Spleen (tissue), 13 donors: ENCODE measurements at places on chromosomes 6 and 20. TPM values are rescaled to one million over a fixed set of nuclear protein-coding genes. Genes with fewer than 3 reads are reported as not detected.

KIF16B gene
- polyA plus RNA-seq: 3.0 TPM

BPIFA1 gene
- polyA plus RNA-seq: not detected

GABRR1 gene
- polyA plus RNA-seq: not detected

HLA-DQA1 gene
- 420 TPM for polyA plus RNA-seq

- no peak for DNase-seq
Measured at GRCh38 chr20:6838181-6838826, 70.8 kb downstream of the BMP2 start.

DNA sequence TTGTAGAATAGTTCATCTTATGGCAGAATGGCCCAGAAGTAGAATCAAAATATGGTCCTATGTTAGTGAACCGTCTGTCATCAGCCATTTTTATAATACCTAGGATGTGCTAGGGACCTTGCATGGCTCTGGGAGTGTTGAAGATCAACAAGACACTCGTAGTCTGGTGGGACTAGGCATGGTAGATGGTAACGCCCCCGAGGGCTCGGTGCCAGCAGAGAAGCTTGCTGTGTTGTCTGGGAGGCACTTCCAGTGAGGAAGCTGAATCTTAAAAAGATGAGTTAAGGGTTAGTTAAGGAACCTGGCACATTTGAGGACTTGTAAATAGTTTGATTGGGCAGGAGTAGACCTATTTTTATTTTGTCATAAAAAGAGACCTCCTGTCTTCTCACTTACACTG, 82.4 kb downstream of the MAP3K4 start:
- no peak for DNase-seq

DNA sequence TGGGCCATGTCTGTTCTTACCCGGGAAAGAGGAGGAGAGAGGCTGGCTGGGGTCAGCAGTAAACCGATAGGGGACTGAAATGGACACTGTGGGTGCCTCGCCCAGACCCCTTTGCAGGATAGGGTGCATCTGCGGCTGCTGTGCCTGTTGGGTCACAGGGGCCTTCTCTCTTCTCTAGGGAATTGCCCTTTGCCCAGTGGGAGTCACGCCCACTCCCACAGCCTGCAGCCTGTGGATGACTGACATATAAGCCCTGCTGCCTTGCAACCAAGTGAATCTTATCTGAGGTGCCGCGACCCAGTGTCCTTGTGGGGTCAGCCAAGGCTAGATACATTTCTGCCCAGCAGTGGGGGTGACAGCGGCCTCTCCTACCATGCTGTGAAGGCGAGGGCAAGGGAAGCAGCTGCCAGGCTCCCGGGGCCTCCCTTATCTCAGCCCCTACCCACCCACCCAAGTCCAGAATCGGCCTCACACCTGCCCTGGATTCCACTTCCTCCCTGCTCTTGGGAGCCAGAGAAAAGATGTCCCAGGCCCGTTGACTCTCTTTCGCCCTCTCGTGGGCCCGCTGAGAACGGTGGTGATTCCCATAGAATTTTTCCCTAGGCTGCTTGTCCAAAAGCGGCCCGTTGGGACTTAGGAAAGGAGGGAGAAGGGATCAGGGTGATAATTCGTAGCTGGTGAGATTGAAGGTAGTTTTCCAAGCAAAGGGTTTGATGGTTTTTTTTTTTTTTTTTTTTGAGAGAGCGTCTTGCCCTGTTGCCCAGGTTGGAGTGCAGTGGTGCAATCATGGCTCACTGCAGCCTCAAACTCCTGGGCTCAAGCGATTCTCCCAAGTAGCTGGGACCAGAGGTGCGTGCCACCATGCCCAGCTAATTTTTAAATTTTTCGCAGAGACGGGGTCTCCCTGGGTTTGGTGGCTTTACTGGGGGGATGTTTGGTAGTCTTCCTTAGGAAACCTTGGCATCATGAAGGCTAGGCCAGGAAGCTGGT, 76.4 kb upstream of the RNF24 start:
- peak; percentile 83 for DNase-seq

GRCh38 chr20:35467339-35468224, 12.2 kb downstream of the CEP250 start:
- DNase-seq: no peak

DNA sequence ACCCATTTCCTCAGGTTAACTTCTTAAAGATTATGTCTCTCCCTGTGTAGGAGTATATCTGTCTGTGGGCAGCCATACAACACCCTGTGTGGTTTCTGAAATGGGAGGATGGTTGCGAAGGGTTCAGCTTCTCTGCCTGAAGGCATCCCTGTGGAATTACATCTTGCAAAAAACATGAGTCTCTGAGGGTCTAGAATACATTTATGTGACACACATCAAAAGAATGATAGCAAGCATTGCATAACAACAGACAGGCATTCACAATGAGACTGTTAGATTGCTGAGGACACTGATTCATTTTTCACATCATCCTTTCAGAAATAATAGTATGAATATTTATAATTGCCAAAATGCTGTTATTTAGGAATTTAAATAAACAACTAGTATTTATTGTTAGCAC, 670.9 kb downstream of the HTR1B start:
- no peak for DNase-seq

DNA sequence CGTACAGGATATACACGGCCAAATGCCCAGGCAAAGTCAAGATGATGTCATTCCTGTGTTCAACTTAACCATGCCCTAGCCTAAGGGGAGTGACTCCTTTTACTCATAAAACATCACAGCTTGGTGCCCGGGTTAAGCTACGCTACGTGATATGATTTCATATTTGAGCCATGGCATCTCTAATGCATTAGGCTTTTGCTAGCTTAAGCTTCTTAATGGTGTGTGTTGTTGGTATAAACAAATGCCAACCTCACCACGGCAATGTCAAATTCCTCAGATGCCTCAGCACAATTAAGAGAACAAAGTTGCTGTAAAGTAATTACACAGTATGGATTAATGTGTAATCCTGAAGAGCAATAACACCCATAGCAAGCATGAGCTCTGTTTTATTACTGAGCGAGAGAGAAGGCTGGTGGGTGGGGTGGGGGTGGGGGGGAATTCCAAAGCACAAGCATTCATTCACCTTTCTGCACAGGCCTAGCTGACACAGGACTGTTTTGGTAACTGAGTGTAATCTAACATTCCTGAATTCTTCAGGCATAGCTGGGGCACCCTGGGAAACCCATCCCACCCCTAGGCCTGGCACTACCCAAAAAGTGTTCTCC, 44.7 kb upstream of the CNKSR3 start:
- no peak for DNase-seq
